Endothelial cell (in vitro differentiated cells): ENCODE measurements at places on chromosomes 7 and 10.

GRCh38 chr10:86958901-86959736, 720 bp downstream of the SNCG start:
- no peak for DNase-seq

- no peak for DNase-seq
Measured at GRCh38 chr10:70504521-70505358, 26.2 kb downstream of the PALD1 start.

DNA sequence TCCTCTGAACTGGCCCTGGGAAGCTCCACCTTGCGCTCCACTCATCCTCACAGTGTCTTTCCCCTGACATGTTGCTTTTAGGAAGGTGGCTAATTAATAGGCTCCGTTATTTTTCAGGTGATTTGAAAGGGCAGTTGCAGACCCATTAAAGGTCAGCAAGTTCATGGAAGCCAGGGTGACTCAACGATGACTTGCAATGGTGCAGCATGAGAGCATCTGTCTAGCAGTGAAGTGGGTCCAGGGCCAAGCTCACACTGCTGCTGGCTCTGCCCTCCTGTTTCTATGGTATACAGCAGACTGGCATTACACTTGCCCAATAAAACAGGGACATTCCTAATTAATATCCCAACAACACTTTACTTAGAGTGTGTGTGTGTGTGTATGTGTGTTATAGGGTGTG, 68.8 kb upstream of the WDR11 start:
- no peak for DNase-seq

DNA sequence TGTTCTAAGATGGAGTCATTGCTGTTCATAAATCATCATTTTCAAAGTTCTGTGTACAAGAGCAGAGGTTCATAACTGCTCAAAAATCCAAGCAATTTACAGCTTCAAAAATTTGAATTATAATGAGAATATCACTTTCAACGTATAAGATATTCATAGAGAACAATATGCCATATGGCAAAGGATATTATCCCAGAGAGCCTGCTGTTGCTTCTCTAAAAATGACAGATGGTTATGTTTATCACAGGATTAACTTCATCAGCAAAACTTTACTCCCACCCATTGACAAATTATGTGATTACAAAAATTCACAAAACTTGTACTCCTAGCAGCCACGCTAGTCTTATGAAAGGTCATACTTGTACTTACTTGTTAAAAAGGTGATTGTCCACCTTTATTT, 105.1 kb downstream of the PIP4K2A start:
- no peak for DNase-seq

- peak; percentile 44 for DNase-seq
Measured at GRCh38 chr7:151992375-151992774, 33.1 kb upstream of the GALNT11 start.

- no peak for DNase-seq
Measured at GRCh38 chr7:2834748-2835441, 9.2 kb downstream of the GNA12 start.

DNA sequence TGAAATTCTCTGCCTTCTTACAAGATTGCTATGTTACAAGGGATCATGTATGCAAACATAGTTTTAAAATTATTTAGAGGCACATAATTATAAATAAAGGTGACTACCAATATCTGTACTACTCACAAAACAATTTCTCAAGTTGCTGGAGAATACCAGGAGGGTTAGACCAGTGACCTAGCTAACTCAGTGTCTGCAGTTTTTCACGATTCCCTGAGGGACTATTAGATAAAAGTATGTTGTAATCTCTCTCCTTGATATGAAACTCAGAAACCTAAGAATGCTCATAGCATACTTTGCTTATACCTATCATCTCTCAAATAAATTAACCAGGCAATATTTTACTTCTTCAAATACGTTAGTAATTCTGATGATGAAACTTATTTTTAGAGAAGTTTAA, 534.0 kb upstream of the ANKRD30A start:
- no peak for DNase-seq

GRCh38 chr10:72435570-72435969, 80.9 kb upstream of the DNAJB12 start:
- no peak for DNase-seq

GRCh38 chr10:99418910-99419624, 11.4 kb downstream of the GOT1 start:
- DNase-seq = no peak

DNA sequence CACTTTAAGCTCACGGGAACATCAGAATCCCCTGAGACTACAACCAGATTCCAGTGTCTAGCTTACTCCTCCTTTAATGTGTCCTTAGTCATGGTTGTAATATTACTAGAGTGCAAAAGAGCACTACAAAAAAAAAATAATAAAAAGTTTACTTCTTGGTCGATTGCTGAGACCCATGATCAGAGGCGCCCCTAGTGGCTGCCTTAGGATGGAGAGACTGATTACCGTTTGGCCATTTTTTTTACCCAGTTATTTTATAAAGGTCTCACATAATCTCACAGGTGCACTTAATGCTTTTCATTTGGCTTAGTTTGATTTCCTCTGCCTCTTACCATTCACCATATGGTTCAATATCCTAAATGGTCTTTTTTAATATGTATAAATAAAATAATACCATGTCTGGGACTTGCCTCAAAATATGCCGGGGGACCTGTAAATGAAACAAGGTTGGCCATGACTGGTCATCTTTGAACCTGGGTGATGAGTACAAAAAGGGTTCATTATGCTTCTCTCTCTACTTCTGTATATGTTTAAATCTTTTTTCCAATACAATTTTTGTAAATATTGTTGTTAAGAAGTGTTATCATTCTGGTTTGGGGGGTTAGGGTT, 331.5 kb upstream of the NFE2L3 start:
- peak; percentile 26 for DNase-seq

GRCh38 chr7:65927489-65928448, 54.2 kb downstream of the GUSB start:
- DNase-seq = no peak

GRCh38 chr10:103181244-103181643, 11.8 kb downstream of the NT5C2 start:
- peak; percentile 13 for DNase-seq

GRCh38 chr10:16491933-16492332, 29.7 kb downstream of the C1QL3 start:
- DNase-seq = no peak

GRCh38 chr7:43872406-43873110, 3.2 kb upstream of the MRPS24 start:
- no peak for DNase-seq

DNA sequence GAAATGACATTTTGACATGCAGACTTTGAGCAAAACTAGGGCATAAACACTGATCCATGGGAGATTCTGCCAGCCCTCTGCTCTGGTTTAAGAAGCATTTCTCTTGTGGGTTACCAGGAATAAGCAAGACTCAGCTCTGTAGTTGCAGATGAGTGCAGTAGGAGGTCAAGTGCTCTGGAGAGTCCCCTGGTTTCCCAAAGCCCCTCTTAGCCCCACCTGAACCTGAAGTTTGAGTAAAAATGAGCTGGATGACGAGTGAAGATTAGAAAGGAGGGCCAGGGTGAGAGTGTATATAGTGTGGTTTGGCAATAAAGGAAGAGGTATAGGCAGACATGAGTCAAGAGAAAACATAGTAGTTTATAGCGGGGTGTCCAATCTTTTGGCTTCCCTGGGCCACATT, 220.3 kb downstream of the ARL4A start:
- no peak for DNase-seq

DNA sequence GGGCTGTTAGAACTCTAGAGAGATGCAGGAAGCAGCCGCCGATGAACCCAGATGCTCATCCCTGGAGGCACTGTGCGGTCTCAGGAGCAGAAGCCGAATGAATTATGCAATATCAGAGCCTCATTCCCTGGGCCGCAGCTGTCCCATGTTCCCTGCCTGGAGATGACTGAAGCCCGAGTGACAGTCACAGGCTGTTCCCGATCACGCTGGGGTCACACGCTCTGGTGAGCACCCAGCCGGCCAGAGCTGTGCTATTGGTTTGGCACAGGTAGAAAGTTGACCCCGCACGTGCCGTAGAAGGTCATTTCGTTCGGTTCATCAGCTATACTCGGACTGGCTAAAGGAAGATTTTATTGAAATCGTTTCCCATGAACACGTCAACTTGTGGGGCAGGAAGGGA, 140.5 kb upstream of the SH2B2 start:
- no peak for DNase-seq

DNA sequence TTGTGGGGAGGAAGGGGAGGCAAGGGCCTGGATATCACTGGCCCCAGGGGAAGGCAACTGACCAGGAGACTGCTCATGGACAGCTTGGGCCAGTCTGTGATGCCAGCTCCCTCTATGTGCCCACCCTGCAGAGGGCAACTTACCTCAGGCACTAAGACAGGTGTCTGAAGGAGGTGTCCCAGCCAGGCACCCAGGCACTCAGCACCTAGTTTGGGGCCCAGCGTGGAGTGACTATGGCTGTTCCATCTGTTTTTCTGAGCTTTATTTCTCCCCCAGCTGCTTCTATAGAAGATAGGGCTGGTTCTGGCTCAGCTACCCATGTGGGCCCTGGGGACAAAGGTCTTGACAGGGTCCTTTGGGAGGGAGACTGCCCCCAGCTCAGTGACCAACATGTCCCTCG, 150.6 kb upstream of the PCBD1 start:
- DNase-seq = no peak

DNA sequence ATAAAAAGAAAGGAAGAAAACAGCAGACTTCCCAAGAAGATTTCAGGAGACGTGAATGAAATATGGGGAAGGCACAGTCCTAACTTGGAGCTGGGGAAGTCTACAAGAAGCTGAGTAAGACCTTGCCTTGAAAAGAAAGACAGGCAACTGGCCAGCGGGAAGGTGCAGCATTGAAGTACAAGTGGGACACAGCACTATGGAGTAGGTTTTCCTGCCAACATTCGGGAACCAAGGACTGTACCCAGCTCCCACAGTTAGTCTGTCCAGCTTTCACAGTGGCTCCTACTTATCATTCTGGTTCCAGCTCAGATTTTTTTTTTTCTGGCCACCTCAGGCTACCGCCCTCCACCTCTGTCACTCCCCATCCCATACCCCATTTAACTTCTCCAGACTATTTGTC, 10.0 kb downstream of the HPS1 start:
- DNase-seq = no peak

DNA sequence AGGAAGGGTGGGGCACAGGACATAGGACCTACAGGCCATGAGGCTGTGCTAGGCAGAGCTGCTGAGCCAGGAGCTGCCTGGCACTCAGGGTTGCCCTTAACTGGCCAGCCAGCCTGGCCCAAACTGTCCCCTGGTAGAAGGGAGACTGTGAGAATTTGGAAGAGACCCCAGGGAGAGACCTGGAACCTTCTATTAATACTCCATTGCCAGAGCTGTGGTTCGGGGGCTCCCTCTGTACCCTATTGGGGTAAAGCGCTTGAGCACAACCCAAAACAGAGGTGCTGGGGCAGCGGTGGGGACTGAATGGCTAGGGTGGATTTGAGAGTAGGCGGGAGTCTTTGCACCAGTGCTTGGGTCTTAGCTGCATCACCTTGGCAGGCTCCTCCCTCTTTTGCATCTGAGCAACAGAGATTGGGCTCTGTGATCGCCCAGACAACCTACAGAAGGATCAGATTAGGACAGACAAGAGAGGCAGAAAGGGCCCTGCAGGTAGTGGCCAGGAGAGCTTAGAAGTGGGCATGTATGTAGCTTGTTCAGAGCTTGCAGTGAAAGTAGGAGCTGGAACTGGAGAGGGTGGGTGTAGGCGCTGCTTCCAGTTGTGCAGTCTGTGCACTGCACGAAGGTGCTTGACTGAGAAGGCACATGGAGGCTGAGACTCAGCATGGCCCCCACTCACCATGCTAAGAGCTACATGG, 53.3 kb downstream of the ADCYAP1R1 start:
- DNase-seq = no peak

- DNase-seq = peak; percentile 56
Measured at GRCh38 chr10:32207544-32207943, 139.4 kb downstream of the EPC1 start.

GRCh38 chr10:95461611-95462010, 99.6 kb downstream of the SORBS1 start:
- DNase-seq = no peak

DNA sequence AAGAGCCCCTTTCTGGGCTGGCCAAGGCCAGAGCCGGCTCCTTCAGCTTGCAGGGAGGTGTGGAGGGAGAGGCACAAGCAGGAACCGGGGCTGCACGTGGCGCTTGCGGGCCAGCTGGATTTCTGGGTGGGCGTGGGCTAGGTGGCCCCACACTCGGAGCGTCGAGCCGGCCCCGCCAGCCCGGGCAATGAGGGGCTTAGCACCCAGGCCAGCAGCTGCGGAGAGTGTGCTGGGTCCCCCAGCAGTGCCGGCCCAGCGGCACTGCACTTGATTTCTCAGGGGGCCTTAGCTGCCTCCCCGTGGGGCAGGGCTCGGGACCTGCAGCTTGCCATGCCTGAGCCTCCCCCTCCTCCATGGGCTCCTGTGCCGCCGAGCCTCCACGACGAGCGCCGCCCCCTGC, 48.1 kb downstream of the SH2D4B start:
- DNase-seq = no peak

DNA sequence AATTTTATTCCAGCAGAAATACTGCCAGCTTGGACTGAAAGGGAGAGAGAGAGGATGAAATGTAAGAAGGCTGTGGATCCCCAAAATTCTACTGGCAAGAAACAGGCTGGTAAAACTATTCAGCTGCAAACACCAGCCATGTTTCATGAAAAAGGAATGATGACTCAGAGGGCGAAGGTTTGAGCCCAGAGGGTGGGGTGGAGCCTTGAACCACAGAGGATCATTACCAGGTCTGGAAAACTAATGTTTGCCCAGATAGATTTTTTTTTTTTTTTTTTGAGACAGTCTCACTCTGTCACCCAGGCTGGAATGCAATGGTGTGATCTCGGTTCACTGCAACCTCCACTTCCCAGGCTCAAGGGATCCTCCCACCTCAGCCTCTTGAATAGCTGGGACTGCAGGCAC, 41.7 kb upstream of the NRF1 start:
- no peak for DNase-seq

DNA sequence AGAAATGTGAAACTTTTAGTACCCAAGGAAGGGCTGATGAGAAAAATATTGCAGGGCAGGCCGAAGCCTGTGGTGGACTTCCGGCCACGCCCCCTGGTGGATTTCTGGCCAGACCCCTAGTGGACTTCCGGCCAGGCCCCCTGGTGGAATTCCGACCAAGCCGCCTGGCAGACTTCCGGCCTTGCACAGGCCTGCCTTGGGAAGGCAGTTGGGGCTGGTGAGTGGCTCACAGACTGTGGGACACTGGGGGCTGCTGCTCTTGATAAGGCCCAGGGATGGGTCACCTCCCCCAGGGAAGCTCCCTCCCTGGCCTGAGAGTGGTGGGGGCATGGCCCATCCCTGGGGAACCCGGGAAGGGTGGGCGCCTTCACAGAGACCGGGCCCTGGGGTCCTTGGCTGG, 116.4 kb upstream of the MKI67 start:
- peak; percentile 33 for DNase-seq

GRCh38 chr10:9228771-9229170, 1174.3 kb downstream of the GATA3 start:
- no peak for DNase-seq

GRCh38 chr10:86642499-86642898, 11.8 kb upstream of the OPN4 start:
- no peak for DNase-seq
